ENCODE measurements at places on chromosomes 1 and 21.
A peak's percentile ranks its signal among the peaks of the same experiment; 100 is the strongest.

DNA sequence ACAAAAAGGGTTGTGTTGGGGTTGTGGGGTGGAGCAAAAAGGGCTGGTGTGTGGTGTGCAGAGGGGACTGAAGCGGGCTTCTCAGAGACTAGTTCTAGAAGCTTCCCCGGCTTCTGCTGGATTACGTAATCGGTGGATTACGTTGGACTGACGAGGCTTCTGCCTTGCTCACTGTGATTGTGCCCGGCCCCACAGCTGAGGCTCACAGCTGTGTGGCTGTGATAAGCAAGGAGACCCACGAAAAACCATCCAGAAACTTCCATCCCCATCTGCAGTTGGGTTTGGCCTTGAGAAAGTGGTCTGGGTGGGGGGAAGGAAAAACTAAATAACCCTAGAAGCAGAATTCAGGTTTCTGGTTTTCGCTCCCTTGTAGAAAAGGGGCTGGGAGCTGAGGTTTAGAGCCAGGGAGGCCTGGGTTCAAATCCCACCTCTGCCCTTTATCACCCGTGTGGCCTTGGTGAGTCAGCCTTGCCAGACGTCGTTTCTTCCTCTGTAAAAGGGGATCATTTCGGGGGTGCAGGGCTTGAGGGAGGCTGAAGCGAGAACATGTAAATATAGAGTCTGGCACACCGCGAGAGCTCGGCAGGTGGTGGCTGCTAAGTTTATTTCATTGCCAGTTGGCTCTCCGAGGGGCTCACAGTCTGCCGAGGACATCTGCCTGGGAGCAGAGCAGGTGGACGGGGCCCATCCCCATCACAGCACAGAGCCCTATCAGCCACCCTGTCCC is 30.4 kb upstream of the DISP3 start:
- DNase-seq = no peak

- no peak for DNase-seq
These were observed 83.3 kb downstream of the MPZL1 start for GRCh38 chr1:167805041-167805556.

DNA sequence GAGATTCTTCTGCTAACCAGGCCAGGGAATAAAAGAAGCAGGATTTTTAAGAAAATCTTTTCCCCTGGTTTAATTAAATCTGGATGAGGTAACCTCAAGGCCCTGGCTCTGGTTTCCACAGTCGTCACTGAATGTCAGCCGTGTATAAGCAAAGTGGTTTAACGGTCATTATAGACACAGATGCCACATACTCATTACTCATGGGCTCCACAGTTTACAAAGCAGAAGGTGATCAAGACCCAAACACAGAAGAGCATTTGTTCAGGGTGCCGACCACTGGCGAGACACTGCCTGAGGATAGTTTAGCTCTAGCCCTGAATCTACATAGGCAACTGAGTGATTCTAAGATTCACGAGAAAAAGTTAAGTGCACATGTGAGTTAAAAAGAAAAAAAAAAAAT is 27.8 kb upstream of the RAP1GAP start:
- peak; percentile 79 for DNase-seq

DNA sequence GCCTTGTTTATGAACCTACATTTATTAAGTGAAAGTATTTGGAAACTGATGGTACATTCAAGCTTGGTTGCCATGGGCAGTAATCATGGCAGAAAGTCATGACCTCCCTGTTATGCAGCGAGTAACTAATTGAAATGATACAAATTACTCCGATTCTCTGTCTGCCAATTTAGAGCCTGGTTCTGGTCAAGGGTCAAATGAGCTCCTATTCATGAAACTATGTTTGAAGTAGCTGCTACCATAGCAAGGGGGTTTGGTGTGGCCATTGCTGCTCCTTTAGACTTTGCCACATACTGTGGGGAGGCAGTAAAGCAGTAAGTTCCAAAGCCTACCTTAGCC is 187.2 kb upstream of the FOXD3 start:
- DNase-seq = no peak

- no peak for DNase-seq
These were observed 49.0 kb upstream of the BCAR3 start for GRCh38 chr1:93730621-93731020.

DNA sequence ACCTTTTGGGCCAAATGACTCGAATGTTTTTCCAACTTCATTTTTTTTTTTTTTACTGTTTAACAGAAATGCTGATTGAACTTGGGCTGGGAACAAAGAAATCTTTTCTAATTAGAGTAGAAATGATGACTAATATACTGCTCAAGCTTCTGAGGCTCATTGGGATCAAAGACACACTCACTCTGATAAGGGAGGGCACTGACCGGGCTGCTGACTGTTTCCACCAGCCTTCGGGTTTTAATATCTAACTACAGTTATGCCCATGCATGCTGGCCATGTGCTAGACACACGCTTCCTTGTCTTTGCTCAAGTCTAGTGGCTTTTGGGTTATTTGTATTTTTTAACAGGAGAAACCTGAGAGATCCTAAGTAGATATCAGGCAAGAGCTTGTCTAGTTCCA is 16.8 kb downstream of the ZBTB18 start:
- DNase-seq = no peak

DNA sequence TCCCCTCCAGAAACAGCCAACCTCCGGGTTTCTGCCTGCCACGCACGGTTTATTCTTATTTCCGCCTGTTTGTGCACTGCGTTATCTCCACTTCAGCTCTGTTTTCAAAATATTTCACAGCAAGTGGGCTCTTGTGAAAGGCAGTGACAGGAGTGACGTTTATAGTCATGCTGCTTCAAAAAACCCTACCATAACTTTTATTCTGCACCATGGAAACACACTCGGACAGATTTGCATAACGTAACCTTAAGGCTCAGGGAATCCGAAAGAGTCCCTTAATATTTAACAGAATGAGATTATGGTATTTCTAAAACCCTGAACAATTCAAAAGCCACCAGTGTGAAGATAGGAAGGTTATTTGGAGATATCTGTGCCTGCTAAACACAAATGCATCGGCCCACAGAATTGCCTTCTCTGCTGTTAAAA is 782 bp upstream of the SDE2 start:
- peak; percentile 28 for DNase-seq

DNA sequence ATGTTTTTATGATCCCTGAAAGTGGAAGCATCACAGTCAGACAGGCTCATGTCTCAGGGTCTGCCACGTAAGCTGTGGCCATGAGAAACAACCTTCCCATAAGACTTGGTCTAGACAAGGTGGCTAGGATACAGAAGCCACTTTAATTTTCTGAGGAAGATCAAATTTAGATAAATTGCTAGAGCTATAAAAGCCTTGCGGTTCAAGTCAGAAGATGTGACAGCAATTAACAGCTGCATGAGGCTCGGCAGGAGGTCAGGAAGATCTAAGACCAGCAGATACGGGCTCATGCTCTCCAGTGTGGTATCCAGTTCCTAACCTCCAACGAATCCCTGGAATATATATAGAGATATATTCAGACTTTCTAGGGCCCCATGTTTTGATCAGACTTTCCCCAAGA is 577.1 kb downstream of the PLPP3 start:
- DNase-seq = no peak

- no peak for DNase-seq
These were observed 171.8 kb downstream of the TOMM20 start for GRCh38 chr1:234956821-234957329.

GRCh38 chr1:1623181-1623630 is 7.9 kb downstream of the MIB2 start:
- no peak for DNase-seq

DNA sequence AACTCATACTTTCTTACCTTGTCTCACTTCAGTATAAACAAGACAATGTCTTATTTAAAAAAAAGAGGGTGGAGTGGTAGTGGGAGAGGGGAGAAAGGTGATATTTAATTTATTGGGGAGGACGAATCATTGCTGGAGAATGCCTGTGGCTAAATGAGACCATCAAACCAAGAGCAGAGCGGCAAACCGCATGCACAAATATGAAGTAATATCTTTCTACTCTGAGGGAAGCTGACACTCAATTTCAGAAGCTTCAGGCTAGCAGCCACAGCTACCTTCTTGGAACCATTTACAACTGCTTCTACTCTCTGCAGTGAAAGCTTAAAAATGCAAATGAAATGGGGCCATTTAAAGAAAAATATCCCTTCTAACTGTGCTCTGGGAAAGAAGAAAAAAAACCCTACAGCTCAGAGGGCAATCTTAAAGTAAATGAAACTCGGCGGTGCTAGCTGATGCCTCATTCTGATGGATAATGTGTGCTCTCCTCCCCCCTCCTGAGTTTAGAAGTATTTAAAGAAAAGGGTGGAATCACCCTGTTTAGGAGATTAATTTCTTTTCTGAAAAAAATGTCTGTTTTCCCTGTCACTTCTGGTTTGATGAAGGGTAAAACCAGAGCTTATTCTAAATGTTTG is 178.2 kb upstream of the CAMK1G start:
- peak; percentile 77 for DNase-seq

GRCh38 chr1:66350001-66350547 is 183.9 kb upstream of the SGIP1 start:
- DNase-seq = peak; percentile 55

GRCh38 chr1:165659581-165659895 is 28.5 kb downstream of the MGST3 start:
- no peak for DNase-seq

DNA sequence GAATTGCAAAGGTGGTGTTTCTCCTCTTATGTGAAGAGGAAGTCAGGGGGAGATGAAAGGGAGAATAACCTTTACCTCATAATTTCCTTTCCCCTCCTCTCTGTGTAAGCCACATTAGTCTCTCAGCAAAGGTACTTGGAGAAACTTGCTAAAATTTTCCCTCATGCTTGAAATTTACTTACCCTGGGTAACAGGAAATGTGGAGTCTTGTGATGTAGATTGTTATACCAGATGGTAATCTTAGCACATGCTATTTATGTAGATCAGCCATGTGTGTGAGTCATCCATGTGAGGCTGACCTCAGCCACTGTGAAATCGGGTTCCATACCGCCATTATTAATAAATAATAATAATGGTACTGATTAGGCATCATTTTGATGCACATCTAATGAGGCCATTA is 128.4 kb downstream of the TGFB2 start:
- peak; percentile 60 for DNase-seq

DNA sequence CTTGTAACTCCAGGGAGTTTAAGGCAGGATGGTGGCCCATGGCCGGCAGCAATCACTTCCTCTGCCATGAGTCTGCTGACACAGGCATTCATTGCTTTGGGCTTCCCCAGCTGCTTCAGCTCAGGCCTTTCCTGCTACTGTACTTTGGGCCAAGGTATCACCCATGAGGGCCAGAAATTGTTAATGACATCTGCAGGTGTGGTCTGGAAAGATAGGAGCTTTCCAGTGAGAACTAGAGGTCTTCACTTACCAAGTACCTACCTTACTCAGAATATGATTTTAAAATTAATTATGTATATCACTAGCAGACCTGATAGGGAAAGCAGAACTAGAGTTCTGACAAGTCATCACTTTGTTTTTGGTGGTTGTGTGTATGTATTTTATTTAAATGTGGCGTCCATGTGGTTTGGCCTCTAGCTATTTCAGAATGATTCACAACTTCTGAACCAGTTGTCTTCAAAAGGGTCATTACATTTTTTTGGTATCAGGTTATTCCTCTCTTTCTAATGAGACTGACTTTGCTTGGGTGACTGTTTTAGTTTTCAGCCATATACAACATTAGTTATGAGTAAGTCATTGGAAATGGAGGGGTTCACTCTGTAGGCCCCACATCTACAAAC is 2.7 kb downstream of the RGL1 start:
- DNase-seq = peak; percentile 73

DNA sequence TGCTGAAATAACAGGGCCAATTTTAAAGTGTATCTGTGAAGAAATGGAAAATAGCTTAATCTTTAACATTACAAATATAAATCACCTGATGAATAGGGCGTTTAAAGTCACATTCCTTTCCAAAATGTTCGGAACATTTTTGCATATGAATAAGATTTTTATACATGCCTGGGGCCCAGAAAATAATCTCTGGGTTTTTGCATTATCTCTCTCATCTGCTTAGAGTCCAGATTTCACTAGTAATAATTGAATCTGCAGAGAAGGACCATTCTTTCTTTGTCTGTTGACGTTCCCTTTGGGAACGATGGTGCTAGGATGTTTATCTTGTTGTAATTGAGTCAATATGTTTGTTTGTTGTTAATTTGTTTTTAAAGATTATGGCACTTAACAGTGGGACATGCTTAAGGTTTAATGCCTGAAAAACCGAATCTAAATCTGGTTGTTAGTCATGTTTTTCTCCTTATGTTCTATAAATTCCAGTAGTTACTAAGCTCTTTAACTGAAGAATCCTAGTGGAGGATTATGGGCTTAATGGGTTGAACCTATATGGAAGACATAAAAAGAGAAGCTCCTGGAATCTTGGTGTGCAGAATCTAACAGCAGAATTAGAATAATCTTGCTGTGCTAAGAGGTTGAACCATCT is 140.6 kb downstream of the VPS13D start:
- no peak for DNase-seq

DNA sequence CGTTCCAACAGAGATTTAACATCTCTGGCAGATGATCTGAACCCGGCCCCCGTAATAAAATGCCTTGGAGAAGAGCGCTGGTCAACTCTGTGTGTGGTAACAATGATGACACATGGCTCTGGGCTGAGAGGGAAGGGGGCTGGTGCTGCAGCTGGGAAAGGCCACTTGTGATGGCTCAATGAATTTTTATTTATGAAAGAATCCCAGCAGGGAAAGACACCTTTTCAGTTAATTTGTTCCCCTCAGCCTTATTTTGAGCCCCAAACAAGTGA is 59.4 kb downstream of the SYT6 start:
- peak; percentile 32 for DNase-seq

DNA sequence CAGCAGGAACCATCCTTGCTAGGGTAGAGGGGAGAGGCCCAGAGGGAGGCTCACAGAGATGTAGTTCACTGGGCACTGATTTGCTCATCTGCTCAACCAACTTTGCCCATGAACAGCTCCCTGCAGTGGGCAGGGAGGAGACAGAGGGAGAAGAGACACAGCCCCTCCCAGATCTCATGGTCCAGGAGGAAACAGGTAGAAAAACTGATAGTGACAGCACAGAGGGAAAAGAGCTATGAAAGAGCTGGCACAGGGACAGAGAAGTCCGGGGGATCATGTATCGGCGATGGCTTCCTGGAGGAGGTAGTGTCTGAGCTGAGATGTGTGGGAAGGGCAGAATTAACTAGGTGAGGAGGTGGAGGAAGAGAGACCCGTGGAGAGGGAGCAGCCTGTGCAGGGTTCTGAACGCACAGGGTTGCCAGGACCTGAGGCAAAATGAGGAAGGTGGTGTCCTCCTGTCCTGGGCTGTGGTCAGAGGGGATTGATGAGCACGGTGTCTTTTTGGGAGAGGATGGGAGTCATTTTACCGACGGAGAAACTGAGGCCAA is 85.9 kb downstream of the PTPRU start:
- no peak for DNase-seq

DNA sequence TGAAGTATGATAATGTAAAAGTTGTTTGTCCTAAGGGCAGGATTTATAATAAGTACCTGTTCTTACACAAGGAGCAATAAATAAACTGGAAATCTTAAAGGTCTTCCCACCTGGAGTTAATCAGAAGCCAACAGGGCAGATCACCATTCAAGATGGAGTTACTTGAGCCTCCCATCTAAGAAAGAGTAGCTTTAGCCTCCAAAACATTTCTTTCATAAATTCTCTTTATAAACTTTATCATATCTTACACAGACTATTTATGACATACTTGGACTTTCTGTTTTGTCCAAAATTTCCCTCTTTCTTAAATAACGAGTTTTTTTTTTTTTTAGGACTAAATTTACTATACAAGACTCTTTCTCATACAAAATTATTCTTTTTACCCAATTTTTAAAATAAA is 18.5 kb downstream of the OR2T1 start:
- DNase-seq = peak; percentile 35

Data from astrocyte of the spinal cord (primary cell).